Mononuclear cell (primary cell): ENCODE measurements at places on chromosomes 5 and 9. TPM values are rescaled to one million over a fixed set of nuclear protein-coding genes. Genes with fewer than 3 reads are reported as not detected.

The PHF24 gene
- total RNA-seq: not detected

The IL33 gene
- total RNA-seq: not detected

The ESM1 gene
- not detected for total RNA-seq

The FCN2 gene
- total RNA-seq: not detected

The DMRTA1 gene
- under 0.01 TPM for total RNA-seq

The FGD3 gene
- total RNA-seq: 55.7 TPM

The SH3PXD2B gene
- total RNA-seq: 0.52 TPM

The NUTM2G gene
- total RNA-seq: not detected

The SPINK6 gene
- total RNA-seq: not detected

The BTNL8 gene
- not detected for total RNA-seq

The GKAP1 gene
- total RNA-seq: 8.0 TPM

The SLCO6A1 gene
- not detected for total RNA-seq

The PCDHA3 gene
- not detected for total RNA-seq

The HMCN2 gene
- total RNA-seq: not detected

The CCDC192 gene
- total RNA-seq: not detected

The FBXL7 gene
- not detected for total RNA-seq

The SAP30L gene
- 36.2 TPM for total RNA-seq

The PCDHA4 gene
- total RNA-seq: not detected

The ANKRD34B gene
- 0.10 TPM for total RNA-seq

The TLN1 gene
- total RNA-seq: 195 TPM

The DBH gene
- 0.10 TPM for total RNA-seq

The PTGES gene
- total RNA-seq: 8.7 TPM

The SHOC1 gene
- total RNA-seq: under 0.01 TPM

The TAF11L13 gene
- total RNA-seq: not detected

The CNTFR gene
- total RNA-seq: not detected

The IL9 gene
- total RNA-seq: not detected

The ABO gene
- 4.5 TPM for total RNA-seq

The SPINK4 gene
- not detected for total RNA-seq

The CACFD1 gene
- total RNA-seq: 2.3 TPM

The NTRK2 gene
- 0.10 TPM for total RNA-seq

The PCDHGC4 gene
- total RNA-seq: 0.10 TPM

The CD14 gene
- 138 TPM for total RNA-seq

The SYNPO gene
- total RNA-seq: 0.42 TPM

The IL13 gene
- 0.31 TPM for total RNA-seq

The NIPAL4 gene
- total RNA-seq: 11.5 TPM

The PCDHA12 gene
- total RNA-seq: not detected

The LIX1 gene
- total RNA-seq: not detected

The POLR1E gene
- total RNA-seq: 28.9 TPM

The C9 gene
- total RNA-seq: not detected

The PCDHB9 gene
- total RNA-seq: 0.31 TPM

The PLAC8L1 gene
- not detected for total RNA-seq

The BHMT gene
- total RNA-seq: not detected

The CYLC2 gene
- total RNA-seq: not detected

The LCP2 gene
- 440 TPM for total RNA-seq

The IL5 gene
- not detected for total RNA-seq

The PTPRD gene
- total RNA-seq: 0.52 TPM

The FAM81B gene
- 1.8 TPM for total RNA-seq

The OR1Q1 gene
- total RNA-seq: not detected

The AGPAT2 gene
- total RNA-seq: 18.7 TPM

The ZNF608 gene
- total RNA-seq: 0.84 TPM

The PCDHGB6 gene
- total RNA-seq: 0.63 TPM

The NCS1 gene
- total RNA-seq: 0.42 TPM
